OCI-M1 (cell line): ENCODE measurements at places on chromosomes 16 and 17.
A peak's percentile ranks its signal among the peaks of the same experiment; 100 is the strongest.

DNA sequence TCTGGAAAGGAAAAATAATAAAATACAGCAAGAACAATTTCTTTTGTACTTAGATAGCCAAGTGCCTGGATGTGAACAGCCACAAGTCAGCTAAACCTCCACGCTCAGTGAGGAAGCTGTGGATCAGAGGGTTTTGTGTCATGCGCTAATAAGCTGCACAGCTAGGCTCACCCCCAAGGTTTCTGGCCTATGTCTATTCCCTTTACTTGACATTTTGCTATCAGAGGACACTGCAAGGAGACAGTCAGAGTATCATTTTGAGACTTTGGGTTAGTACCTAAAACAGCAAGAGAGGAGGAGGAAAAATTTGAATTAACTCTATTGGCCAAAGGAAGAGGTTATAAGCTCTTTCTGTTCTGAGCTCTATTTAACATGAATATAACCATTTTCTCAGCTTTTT is 139.3 kb downstream of the KCNJ2 start:
- DNase-seq = no peak

DNA sequence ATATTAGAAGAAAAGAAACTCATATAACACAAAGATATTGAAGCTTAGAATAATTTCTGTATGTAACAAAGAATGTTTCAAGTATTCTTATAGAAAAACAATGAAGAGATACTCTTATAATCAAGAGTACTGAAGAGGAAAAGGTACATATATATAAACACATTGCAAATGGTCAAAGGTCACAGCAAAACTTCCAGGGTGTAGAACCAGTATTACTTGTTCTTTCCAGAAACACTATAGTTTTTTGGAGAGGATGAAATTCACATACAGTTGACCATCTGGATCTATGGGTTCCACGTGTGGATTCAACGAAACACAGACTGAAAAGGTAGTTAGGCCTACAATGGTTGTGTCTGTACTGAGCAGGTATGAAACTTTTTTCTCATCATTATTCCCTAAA is 22.6 kb downstream of the PRPSAP1 start:
- no peak for DNase-seq

DNA sequence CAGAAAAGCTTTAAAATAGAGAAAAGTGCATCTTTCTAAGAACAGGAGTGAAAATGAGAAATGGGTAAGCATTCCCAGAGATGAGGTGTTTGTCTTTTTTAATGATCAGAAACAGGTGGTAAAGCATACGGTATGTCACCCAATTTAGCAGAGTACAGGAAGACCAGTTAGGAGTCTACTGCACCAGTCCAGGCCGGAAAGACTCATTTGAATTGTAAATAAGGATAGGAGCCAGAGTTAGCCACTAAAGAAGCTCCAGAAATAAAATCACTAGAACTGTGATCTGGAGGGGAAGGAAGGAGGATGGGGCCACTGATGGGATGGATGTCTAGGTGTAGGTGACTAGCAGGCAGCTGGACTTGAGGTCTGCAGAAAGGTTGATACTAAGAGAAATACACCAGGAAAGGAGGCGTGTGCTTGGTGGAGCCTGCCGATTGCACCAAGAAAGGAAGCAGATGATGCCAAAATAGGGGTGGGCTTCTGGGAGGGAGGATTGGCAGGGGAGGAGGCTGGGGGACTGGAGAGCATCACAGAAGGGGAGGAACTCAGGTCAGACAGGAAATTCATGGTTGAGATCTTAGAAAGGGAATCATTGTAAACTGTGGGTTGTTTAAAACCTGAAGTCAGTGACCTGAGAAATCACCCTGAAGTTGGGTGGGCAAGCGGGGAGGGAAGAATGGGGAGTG is 8.1 kb upstream of the NAT9 start:
- DNase-seq = no peak

- no peak for DNase-seq
Observed at GRCh38 chr17:39576187-39576586, 31.5 kb downstream of the NEUROD2 start.

GRCh38 chr17:27269974-27270373 is 23.9 kb upstream of the WSB1 start:
- DNase-seq = no peak

DNA sequence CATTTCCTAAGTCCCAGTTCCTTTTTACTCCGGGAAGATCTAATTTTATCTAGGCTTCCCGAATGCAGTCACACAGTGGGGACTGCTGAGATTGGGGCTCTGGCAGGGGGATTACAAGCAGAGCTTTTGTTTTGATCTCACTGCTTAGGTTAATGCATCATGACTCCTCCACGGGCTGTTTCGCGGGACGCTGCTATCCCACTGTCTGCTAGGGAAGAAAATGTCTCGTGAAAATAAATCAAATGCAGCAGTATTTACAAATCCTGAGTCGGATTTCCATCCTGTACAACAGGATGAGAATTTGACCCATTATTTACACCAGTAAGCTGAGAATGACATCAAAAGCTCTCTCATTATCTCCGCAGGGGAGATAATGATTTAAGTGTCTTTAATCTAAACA is 83.8 kb downstream of the CDH11 start:
- DNase-seq = no peak

DNA sequence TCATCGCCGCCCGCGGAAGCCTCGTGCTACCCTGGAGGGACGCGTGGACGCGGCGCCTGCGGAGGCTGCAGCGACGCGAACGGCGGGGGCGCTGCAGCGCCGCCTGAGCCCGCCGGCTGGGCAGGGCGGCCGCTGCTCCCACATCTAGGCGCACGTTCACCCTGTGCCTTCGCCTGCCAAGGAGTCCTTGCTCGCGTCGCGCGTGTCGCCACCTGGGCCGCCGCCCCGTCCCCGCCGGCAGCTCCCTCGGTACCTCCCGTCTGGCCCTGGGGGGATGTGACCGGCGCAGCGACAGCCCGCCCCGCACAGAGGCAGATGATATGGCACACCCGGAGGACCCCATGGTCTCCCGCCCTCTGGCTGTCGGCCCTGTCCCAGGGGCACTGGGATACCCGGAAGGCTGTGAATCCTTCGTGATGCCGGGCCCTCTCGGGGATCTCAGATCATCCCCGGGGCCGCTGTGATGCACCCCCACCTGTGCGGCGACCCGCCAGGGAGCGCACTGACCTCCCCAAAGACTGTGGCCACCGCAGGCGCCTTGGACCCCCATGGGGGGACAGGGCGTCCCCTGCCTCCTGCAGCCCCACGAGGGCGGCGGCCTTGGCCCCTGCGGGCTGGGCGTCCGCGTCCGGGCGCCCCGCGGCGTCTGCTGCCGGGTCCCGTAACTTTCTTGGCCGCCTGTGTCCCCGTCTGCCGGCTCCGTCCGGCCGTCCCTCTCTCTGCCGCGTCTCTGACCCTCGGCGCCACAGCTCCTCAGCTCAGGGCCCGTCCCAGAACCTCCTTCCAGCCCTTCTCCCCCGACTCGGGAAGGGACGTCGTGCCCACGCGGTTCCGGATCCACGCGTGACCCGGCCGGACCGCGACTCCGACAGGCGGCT is 689 bp upstream of the TBC1D24 start:
- peak; percentile 75 for DNase-seq

- no peak for DNase-seq
Observed at GRCh38 chr17:67999291-67999911, 3.1 kb upstream of the C17orf58 start.

GRCh38 chr16:84548508-84548907 is 44.0 kb upstream of the MEAK7 start:
- no peak for DNase-seq

GRCh38 chr16:21683184-21683583 is 19.4 kb downstream of the OTOA start:
- DNase-seq = no peak

GRCh38 chr16:75462806-75463205 is 1.7 kb downstream of the TMEM170A start:
- DNase-seq = peak; percentile 70

DNA sequence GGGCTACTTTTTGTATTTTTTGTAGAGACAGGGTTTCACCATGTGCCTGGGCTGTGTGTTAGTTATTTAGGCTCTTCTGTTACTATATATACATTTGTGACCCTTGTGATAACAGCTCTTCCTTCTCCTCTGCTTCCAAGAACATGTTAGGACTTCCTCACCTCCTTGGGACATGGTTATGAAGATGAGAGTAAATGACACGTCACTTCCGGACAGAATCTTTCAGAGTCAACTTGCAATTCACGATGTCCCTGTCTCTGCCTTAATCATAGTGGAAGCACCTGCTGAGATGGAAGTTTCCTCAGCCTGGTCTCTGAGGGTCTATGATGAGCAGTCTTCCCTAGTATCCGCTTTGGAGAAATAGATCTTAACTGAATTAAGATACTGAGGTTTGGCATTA is 42.9 kb downstream of the CCDC42 start:
- no peak for DNase-seq

GRCh38 chr16:73711406-73712080 is 585.1 kb upstream of the PSMD7 start:
- no peak for DNase-seq

DNA sequence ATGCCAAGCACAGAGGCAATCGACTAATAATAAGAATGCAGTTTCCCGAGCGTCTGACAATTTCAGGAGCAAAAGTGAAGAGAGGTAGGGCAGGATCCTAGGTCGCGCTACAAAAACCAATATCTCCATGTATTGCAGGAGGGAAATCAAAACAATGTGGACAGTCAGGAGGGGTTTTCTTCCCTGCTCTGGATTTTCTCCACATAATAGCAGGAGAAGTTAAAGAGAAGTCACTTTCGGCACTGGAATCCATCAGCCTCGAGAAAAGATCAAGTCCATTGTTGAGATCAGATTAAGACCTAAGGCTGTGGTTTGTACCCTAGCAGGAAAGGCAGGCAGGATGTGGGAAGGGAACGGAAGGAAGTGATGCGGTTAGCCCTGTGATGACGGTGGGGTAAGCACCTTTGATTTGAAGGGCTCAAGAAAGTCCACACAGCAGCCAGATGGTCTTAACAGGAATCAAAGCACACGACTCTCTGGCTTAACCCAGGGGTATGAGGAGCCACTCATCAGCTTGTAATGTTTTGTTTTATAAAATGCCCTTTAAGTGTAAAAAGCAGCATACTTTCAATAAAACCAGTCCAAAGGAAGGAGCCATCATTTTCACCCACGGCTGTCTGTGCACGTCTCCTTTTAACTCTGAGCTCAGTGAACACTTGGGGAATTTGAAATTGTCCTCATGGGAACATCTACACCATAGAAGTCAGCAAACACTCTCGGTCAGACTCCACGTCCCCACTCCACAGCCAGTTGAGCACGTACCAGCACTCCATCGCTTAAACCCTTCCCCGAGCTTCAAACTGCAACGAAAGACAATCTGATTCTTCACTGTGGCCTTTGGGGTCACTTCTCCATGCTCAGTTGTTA is 15.8 kb upstream of the AKTIP start:
- peak; percentile 55 for DNase-seq

DNA sequence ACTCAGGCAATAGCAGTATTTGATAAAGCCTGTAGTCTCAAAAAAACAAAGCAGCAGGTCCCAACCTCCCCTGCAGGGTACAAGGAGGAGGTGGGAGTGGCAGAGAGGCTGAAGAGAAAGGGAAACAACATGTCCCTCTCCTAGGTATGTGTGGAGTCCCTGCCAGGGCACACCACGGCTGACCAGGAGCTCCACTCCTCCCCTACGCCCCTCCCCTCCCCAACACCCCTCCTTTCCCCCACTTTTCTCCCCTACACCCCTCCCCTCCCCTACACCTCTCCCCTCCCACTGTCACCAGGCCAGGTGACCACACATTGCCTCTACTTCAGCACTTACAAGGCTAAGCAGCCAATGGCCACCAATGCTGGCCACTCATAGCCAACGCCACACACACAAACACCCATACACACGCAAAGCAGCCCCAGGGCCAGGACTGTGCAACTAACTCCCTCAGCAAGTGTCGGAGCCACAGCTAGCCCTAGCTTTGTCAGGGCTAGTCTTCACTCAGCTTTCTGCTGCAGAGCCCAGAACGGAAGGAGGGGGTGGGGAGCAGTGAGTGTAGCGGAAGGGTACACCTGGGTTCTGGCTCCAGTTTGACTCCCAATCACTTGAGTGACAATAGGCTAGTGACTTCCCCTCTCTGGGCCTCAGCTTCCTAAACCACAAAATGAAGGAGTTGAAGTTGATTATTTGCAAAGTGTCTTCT is 8.2 kb downstream of the CAVIN1 start:
- DNase-seq = peak; percentile 34

DNA sequence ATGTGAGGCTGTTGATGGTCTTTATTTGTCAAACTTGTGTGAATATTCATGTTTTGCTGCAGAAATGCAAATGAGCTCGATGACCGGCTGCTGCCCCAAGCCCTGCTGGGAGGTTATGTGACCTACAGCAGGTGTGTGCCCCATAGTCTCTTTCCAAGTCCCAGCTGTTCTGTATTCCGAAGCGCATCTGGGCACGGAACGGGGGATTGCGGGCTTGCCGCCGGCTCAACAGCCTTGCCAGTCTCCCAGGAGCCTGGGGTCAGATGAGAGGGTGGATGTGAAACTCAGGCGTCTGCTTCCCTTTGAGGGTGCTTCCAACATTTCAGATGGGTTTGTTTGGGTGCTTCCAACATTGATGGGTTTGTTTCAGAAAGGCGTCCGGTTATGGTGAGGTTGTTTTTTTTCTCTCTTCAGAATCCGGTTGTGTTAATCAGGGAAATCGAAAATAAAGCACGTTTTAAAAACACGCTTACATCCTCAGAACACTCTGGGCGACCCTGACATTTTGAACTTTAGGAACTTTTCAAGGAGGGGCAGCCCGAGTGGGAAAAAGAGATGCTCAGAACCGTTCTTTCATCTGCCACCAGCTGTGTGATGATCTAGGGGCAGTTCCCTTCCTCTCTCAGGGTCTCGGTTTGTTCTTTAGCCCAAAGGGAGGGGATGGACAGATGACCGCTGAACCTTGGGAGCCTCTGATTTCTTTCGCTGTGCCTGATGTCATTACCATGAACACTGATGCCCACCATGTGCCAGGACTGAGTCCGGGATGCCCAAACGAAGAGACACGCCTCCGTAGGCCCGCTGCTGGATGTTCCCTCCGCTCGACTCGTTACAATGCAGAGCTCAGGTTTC is 47.8 kb upstream of the AMZ2 start:
- DNase-seq = no peak

DNA sequence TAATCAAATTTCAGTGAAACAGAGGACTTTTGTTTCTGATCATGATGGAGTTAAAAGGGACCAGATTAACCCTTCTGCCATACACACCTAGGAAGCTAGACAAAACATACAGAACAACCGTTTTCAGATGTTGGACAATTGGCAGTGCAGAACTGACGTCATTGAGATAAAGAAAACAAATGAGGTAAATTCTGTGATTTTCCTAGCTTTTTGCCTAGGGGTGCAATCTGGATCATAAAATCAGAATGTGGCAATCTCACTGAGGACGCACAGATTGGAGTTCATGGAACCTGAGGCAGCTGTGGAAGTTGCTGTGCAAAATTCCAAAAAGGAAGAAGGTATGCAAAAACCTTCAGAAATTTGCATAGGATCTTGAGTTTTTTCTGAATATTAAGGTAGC is 15.0 kb upstream of the USP32 start:
- DNase-seq = no peak

DNA sequence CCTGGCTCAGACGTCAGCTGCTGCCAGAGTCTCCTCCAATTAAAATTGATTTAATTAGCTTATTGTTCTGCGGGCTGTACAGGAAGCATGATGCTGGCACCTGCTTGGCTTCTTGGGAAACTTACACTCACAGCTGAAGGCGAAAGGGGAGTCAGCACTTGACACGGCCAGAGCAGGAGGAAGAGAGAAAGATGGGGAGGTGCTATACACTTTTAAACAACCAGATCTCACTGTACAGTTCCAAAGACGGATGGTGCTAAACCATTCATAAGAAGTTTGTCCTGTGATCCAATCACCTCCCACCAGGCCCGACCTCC is 1.4 kb upstream of the PRDM7 start:
- no peak for DNase-seq

GRCh38 chr16:50863644-50864144 is 121.8 kb downstream of the CYLD start:
- DNase-seq = no peak
